NCI-H748 treated with DMSO at 0.1 percent for 48 hours (cell line): ENCODE measurements at places on chromosomes 6 and 20.

DNA sequence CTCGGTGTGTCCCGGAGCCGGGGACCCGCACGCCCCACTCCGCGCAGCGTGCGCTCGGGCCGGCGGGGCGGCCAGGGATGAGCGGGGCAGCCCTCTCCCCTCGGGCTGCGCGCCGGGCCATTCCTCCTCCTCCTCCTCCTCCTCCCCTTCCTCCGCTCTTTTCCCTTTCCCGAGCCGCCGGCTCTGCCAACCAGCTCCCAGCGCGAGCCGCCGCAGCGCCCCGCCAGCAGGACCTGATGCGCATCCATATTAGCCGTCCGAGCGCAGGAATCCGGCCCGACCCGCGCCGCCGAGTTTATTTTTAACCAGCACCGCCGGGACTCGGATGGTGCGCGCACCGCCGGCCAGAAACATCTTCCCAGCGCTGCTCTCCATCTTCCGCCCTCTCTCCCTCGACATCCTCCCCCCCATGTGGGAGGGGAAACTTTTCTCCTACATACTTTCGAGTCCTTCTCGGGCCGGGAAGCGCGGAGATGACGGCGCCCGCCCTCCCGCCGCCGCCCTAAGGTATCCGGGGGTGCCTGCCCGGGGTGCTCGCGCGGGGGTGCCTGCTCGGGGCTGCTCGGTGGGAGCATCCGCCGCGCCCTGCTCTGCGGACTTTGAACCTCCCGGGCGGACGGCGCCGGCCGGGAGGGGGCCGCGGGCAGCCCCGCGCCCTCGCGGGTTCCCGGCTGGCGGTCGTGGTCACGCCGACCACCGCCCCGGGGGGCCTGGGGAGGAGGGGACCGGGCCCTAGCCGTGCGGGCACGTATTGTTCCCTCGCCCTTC is 619 bp downstream of the RREB1 start:
- no peak for DNase-seq

- DNase-seq: no peak
Observed at GRCh38 chr20:13447385-13448180, 191.1 kb downstream of the TASP1 start.

GRCh38 chr6:84825461-84825860 is 61.1 kb upstream of the TBX18 start:
- DNase-seq: no peak

DNA sequence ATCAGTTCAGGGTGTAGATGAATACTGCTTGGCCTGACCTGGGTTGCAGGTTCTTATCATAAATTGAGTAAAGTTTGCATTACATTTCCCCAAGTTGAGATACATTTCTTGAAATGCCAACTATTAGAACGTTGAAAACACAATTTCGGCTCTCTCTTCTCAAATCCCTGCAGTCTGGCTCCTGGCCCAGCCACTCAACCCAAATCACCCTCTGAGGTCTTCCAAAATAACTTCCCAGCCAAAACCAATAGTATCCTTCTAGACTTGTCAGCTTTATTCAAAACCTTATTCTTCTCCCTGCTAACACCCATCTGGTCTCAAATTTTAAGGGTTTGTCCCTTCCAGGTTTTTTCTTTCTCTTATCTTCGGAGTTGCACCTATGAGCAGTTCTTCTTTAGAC is 263.6 kb downstream of the EYA4 start:
- DNase-seq: no peak

DNA sequence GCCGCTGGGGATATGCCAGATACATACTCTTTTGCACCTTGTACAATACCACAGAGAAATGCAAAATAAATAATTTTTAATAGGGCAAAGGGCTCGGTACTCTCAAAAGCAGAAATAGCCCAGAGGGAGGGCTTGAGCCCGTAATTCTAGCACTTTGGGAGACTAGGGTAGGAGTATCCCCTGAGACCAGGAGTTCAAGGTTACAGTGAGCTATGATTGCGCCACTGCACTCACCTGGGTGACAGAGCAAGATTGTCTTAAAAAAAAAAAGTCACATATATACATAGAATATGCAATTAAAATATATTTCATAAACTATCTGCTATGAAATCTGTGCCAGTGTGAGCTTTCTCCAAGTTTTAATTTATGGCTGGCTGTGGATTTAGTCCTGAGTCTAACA is 818 bp upstream of the TRMT11 start:
- DNase-seq: no peak
